ENCODE measurements at places on chromosomes 1 and 21.
A peak's percentile ranks its signal among the peaks of the same experiment; 100 is the strongest.

DNA sequence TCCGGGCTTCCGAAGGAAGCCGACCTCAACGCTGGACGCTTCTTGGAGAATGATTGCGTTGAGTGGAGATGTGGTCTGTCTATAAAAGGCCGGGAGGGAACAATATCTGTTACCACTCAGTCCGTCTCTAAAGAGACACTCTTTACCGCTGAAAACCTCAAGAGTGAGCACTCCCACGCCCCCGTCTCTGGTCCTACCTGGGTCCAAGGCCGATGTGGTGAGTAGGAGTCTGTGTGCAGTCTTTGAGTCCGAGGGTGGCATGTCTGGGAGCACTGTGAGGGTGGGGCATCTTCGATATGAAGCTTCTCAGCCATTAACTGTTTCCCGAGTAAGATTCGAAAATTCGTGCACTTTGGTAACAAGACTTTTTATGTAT, 576 bp downstream of the ZFP69 start:
- no peak for DNase-seq

- no peak for DNase-seq
Measured at GRCh38 chr1:77781683-77782082, 2.2 kb downstream of the MIGA1 start.

GRCh38 chr1:231724876-231725647, 98.5 kb downstream of the DISC1 start:
- DNase-seq = peak; percentile 13

- no peak for DNase-seq
Measured at GRCh38 chr1:40438391-40439015, 11.8 kb upstream of the ZFP69B start.

- DNase-seq = no peak
Measured at GRCh38 chr1:161046605-161047228, 940 bp upstream of the USF1 start.

- DNase-seq = no peak
Measured at GRCh38 chr1:227766653-227767277, 31.5 kb downstream of the SNAP47 start.

DNA sequence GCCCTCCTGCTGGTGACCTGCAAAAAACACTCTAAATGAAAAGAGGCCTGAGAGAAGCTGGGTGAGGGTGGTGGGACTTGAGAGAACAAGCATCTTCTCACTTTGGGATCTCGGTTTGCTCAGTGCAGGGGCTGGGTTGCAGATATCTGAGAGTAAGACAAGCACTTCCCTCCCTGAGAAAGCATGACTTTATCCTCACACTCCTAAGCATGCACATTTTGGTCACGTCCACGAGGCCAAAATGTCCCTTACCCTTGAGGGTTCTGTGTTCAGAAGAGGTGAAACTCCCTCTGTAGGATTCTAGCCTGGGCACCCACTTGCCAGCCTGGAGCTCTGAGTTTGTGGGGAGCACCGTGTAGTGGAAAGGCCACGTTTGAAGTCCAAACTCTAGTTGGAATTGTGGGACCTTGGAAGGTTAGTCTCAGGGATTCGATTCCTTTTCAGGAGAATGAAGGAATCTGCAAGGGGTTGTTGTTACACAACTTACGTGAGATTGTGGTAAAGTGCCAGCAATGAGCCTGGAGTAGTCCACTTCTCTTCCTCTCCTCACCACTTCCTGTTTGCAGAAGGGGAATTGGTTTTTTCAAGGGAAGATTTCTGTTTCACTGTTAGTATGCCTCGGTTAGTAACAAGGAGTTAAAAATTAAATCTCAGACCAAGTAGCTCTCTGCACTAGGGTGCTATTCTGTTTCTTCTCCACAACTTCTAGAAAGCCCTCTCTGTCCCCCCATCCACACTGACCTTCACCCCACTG, 3.0 kb downstream of the FCAMR start:
- no peak for DNase-seq

- DNase-seq = no peak
Measured at GRCh38 chr1:224747578-224747977, 131.5 kb downstream of the CNIH3 start.

DNA sequence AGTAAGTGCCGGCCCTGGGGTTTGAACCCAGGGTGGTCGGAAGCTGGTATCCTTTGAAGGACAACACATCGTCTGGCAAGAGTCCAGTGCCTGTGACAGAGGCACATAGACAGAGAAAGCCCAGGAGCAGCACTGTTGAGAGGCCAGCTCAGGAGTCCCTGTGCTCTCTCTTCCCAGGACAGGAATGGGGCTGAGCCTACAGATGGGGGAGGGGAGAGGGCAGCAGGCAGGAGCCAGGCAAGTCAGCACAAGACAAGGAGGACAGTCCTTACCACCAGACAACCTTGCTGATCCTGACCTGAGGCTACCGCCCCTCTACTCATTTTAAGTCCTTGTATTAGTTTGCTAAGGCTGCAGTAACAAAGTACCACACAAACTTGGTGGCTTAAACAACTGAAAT, 27.7 kb upstream of the SYT6 start:
- no peak for DNase-seq

GRCh38 chr1:56034222-56034621, 545.1 kb downstream of the PLPP3 start:
- peak; percentile 13 for DNase-seq

- no peak for DNase-seq
Measured at GRCh38 chr1:2969845-2970291, 51.4 kb upstream of the ACTRT2 start.

- DNase-seq = no peak
Measured at GRCh38 chr1:167190747-167191237, 29.9 kb upstream of the POU2F1 start.

GRCh38 chr1:203085528-203086406, at the start of gene MYOG:
MYOG (minus strand) TSS chr1:203086012; CDS start chr1:203085961, 51 bp downstream.
- DNase-seq = no peak

DNA sequence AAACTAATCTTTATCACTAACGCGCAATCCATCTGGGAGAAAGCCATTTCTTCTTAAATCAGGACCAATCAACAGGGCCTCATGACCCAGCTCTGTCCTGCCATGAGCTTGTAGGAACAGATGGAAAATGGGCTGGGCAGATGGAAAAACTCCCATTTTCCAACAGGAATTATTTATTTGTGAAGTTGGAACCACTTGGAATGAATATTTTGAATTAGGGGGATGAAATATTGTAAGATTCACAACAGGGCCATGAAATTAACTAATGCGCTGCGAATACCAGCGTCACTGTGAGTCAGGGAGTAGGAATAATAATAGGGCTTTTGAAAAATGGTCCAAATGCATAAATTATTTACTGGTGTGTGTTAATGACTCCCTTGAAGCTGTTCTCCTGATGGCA, 53.1 kb upstream of the CYP2J2 start:
- DNase-seq = no peak

GRCh38 chr21:25297117-25297516, 310.2 kb downstream of the MRPL39 start:
- DNase-seq = no peak

- DNase-seq = no peak
Measured at GRCh38 chr21:36174780-36175179, 18.2 kb downstream of the DOP1B start.

DNA sequence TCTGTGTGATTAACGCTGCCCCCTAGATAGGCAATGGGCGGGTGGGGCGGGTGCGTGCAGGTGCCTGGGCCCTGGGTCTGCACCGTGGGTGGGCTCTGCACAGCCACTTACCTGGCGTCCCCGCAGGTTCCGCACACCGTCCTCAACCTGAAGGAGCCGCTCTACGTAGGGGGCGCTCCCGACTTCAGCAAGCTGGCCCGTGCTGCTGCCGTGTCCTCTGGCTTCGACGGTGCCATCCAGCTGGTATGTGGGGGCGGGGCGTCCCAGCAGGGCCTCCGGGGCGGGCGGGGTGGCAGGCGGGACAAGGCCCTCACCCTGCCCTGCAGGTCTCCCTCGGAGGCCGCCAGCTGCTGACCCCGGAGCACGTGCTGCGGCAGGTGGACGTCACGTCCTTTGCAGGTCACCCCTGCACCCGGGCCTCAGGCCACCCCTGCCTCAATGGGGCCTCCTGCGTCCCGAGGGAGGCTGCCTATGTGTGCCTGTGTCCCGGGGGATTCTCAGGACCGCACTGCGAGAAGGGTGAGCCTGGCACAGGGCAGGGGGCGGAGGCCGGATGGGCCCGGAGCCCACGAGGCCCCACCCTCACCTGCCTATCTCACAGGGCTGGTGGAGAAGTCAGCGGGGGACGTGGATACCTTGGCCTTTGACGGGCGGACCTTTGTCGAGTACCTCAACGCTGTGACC, 22.8 kb downstream of the RNF223 start:
- no peak for DNase-seq

- no peak for DNase-seq
Measured at GRCh38 chr1:93611668-93612067, 70.0 kb downstream of the BCAR3 start.

- no peak for DNase-seq
Measured at GRCh38 chr1:160522622-160523345, at the start of gene SLAMF6. SLAMF6 (minus strand) TSS chr1:160523255; CDS start chr1:160523192, 63 bp downstream.

GRCh38 chr1:221638595-221638994, 103.3 kb downstream of the DUSP10 start:
- DNase-seq = no peak

DNA sequence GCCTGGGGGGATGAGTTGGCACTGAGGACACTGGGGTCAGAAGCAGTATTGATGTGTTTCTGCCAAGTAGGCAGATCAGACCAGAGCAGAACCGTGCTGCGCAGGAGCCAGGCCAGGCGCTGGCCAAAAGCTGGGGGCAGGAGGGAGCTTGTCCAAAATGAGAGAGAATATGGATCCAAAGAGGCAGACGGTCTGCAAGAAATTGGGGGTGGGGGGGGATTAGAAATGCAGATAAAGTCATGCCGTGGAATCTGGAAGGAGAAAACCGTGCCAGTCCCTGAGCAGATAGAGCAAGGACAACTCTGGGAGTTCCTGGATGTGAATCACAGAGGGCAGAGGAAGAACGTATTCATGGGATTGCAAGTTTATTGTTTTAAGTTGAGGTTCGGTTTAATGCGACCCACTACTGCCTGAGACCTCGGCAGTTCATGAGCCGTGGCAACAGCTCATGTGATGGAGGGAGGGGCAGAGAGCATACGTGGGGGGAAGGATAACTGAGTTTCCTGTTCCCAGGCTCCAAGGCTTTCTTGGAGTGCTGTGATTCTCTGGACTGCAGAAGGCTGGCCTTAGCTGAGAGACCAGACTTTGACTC, 224.0 kb downstream of the FGGY start:
- DNase-seq = peak; percentile 52
